ENCODE measurements at places on chromosomes 2 and 18. TPM values are rescaled to one million over a fixed set of nuclear protein-coding genes. Genes with fewer than 3 reads are reported as not detected.

Gene HDLBP
- total RNA-seq: 522 TPM

Gene SCYGR4
- not detected for total RNA-seq

Gene MAP2
- 5.0 TPM for total RNA-seq

Gene CD207
- total RNA-seq: 0.16 TPM

Gene FAP
- total RNA-seq: 9.7 TPM

Gene SLC40A1
- total RNA-seq: 5.0 TPM

Gene HRH4
- not detected for total RNA-seq

Gene PXDN
- total RNA-seq: 415 TPM

Gene EML4
- 15.9 TPM for total RNA-seq

Gene KCNG2
- not detected for total RNA-seq

Gene ANKRD30BL
- total RNA-seq: not detected

Gene UNC50
- 50.3 TPM for total RNA-seq

Gene SERPINB12
- total RNA-seq: not detected

Gene B3GNT7
- under 0.01 TPM for total RNA-seq

Gene SMYD5
- total RNA-seq: 11.0 TPM

Gene C2orf80
- total RNA-seq: not detected

Gene NPAS2
- 1.1 TPM for total RNA-seq

Gene ITPRIPL1
- 4.7 TPM for total RNA-seq

Gene KIF5C
- 0.16 TPM for total RNA-seq
